ENCODE measurements at places on chromosomes 4 and X. TPM values are rescaled to one million over a fixed set of nuclear protein-coding genes. Genes with fewer than 3 reads are reported as not detected.

Gene CITED1
- not detected for total RNA-seq

Gene ARMCX1
- total RNA-seq = 32.3 TPM

Gene ZNF732
- total RNA-seq = not detected

Gene KCND1
- 0.66 TPM for total RNA-seq

Gene GUCY1A1
- total RNA-seq = 3.2 TPM

Gene ZFYVE28
- total RNA-seq = 8.5 TPM

Gene TEX13B
- total RNA-seq = not detected

Gene EDNRA
- total RNA-seq = 8.0 TPM

Gene CLDN34
- total RNA-seq = not detected

Gene CXCL13
- not detected for total RNA-seq

Gene SMS
- total RNA-seq = 50.2 TPM

Gene PAGE4
- not detected for total RNA-seq

Gene OPN1LW
- not detected for total RNA-seq

Measured in subcutaneous adipose tissue (tissue), 4 donors.